ENCODE measurements at places on chromosomes 2 and 18.

DNA sequence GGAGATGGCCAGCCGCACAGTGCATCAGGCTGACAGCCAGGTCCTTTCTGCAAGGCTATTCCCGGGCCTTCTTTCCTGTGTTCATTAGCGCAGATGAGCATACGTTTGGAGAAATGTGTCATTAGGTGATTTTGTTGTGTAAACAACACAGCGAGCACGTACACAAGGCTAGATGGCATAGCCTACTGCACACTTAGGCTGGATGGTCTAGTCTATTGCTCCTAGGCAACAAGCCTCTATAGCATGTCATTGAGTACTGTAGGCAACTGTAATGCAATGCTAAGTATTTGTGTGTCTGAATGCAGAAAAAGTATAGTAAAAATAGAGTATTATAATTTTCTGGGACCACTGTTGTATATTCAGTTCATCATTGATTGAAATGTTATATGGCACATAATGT is 50.9 kb upstream of the PHLPP1 start:
- no peak for DNase-seq

DNA sequence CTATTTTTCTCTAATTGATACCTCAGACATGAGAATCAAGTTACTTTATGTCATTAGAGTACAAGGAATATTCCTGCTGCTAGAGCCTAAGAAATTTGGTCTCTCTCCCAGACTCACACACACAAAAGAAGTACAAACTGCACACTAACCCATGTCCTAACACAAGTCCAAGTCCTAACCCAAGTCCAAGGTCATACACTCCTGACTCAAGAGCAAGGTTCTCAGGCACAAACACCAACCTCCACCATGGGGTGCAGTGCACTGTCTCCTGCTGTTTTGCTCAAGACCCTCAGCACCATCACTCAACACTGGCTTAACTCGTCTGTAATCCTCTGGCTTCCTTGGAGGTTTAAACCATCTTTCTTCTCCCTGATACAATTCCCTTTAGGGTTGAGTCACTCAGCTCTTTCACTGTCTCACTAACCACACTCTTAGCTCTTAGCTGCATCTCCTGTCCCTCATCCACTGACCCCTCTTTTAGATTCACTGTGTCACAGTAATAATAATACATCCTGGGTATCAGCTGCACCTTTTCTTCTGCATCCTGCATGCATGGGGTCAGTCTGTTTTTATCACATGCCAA is 129.8 kb downstream of the BCL2L11 start:
- no peak for DNase-seq

GRCh38 chr2:226066873-226067272 is 667.4 kb downstream of the NYAP2 start:
- DNase-seq = no peak

GRCh38 chr2:159617646-159618045 is 1.3 kb upstream of the BAZ2B start:
- no peak for DNase-seq

- DNase-seq = no peak
Observed at GRCh38 chr2:230269715-230270114, 44.2 kb downstream of the SP140 start.

Measured in stimulated activated CD8-positive, alpha-beta memory T cell treated with anti-CD3 and anti-CD28 coated beads, Interleukin-4, amount 100 ng/mL, for 1 hour (primary cell).